Stimulated activated CD4-positive, alpha-beta T cell treated with anti-CD3 and anti-CD28 coated beads, Interleukin-15, amount 100 ng/mL, for 1 hour (primary cell): ENCODE measurements at places on chromosomes 5 and 9.

DNA sequence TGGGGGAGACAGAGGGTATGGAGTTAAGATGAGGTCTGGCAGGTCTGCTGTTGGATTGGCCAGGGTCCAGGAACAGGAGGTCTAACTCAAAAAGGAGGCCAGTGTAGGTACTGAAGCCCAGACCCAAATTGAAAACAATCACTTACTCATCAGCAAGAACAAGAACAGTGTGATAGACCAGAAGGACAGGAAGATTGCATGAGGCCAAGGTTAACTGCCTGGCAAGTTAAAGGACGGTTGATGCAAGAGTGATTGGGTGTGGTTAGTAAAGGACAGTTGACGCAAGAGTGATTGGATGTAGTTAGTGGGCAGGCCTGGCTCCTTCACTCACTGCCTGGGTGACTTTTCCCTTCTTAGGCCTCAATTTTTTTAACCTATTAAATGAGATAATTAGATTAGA lies 132.6 kb downstream of the PDZD2 start:
- no peak for DNase-seq

DNA sequence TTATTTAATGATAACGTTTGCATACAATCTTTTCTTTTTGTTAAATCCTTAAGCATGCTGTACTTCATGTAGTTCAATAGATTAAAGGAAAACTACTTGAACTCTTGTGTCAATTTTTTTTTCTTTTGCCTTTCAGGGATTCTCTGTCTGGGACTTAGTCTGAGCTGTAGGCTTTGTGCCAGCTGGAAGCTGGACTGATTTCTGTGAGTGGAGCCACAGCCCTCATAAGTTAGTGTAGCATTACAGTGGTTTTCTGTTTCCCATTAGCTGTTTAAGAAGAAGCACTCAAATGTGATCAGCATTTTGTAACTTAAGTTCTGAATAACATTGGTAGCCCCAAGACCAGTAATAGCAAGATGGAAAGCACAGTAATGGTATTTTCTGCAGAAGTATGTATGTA lies 330.6 kb upstream of the MEF2C start:
- no peak for DNase-seq

GRCh38 chr5:109739741-109740728 lies 50.3 kb downstream of the MAN2A1 start:
- DNase-seq, result no peak

- no peak for DNase-seq
Observed at GRCh38 chr5:139638090-139638735, 9.9 kb upstream of the CXXC5 start.

DNA sequence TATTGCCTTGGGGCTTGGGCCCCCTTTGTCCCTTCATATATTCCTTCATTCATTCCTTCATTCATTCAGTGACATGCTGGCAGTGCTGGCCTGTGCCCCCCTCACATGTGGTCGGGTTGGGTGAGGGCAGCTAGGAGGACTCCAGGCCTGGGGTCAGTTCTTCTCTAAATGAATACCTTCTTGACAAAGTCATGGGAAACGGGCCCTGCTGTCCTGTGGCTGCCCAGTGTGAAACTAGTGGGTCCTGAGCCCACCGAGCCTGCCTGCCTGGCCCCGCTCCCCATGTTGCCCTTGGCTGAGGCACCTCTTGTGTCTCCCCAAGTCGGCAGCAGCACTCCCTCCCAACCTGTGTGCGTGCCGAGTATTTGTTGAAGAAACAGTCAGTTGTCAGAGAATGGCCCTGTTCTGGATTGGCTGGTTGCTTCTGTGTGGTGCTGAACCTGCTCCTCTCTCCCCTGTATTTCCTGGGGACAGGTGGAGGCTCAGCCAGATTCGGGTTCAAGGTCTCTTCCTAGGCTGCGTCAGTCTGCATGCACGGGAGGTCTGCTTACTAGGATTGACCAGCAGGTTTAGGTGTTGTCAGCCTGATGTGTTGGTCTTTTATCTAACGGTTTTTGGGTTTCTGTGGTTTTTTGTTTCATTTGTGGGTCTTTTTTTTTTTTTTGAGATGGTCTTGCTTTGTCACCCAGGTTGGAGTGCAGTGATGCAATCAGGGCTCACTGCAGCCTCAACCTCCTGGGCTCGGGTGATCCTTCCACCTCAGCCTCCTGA lies 3.0 kb upstream of the CEL start:
- no peak for DNase-seq
